ENCODE measurements at places on chromosomes 12 and 14.
A peak's percentile ranks its signal among the peaks of the same experiment; 100 is the strongest.

DNA sequence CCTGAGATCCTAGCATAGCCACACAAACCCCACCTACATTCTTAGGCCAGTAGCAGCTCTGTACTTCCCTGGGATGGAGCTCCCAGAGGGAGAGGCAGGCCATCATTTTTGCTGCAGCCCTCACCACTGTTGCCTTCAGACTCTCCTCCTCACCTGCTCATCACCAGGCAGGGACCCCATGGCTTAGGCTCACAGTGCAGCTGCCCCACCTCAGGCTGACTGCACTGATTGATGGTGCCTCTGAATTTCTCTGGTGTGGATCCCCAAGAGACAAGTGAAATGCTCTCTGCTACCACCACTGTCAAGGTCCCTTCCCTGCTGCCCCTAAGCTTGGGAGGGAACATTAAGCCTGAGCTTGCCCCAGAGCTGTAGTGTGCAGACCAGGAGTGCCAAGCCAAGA is 76.2 kb downstream of the TMTC3 start:
- no peak for DNase-seq

DNA sequence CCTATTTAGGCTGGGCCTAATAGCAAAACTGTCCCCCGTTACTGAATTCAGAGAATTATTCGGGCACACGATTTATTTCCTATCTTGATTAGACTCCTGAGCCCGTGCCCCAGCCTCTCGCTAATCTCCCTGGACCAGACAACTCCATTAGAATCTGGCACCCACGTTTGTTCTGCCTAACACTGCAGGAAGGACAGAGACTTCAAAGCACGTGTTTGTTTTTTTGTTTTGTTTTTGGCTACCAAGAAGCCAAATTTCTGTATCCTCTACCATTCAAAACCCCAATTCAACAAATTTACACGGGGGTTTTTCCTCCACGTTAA is 4.8 kb downstream of the USP44 start:
- no peak for DNase-seq

DNA sequence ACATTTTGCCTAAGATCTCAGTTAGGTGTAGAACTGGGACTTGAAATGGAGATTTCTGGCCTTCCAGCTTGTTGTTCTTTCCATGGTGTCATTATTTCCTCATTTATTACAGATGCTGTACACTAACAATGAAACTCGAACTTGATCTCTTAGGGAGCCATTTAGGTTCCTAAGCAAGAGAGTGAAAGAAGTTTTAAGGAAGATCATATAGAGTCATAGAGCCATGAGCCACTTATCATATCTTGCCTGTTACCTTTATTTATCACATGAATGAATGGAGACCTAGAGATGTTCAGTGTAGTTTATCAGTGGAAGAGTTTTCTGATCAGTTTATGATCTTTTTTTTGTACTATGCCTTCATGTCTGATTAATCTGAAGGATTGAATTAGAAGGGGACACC is 9.9 kb downstream of the HELB start:
- DNase-seq: no peak

- DNase-seq: no peak
Measured at GRCh38 chr14:28308734-28309133, 457.9 kb upstream of the FOXG1 start.

- DNase-seq: no peak
Measured at GRCh38 chr12:109753054-109753401, 39.4 kb downstream of the FAM222A start.

- DNase-seq: peak; percentile 22
Measured at GRCh38 chr12:19894050-19894449, 454.8 kb downstream of the AEBP2 start.

DNA sequence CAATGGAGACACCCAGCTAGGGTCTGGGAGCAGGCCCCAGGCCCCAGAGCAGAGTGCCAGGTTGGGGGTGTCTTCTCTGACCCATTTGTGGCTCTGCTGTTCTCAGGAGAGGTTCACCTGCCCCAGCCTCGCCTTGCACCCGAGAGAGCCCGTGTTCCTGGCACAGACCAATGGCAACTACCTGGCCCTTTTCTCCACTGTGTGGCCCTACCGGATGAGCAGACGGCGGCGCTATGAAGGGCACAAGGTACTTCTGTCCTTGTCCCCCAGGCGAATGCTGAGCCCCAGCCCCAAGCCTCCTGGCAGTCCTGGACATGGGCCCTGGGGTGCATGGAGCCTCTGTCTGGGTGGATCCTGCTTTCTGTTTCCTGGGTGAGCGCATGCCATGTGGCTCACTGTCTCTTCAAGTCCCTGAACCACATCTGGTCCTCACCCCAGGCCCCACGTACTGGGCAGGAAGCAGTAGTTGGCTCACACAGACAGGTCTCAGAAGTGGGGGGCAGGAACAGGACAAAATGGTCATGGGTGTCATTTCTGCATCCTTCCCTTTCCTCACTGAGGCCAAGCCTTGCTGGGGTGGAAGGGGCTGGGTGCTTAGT is 58.2 kb downstream of the BEGAIN start:
- no peak for DNase-seq

DNA sequence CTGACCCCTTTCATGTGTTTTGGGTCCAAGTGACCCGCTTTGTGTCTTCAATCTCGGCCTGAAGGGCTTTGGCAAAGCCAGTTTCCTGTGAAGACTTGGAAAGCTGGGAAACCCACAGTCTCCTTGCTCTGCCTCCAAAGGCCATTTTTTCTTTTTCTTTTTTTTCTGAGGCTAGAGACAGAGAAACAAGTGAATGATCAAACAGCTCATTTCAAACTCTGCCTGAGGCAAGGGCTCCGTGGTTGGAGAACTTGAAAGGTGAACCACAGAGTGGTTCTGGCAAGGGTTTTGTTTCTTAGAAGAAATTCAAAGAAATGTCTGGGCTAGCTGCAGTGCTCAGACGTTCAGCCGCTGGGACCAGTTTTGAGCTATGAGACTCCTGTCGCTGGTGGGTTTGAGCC is 62.7 kb downstream of the ERH start:
- DNase-seq: no peak

GRCh38 chr14:105913221-105913620 is 386.8 kb downstream of the TMEM121 start:
- DNase-seq: no peak

GRCh38 chr12:51813931-51814310 is 34.6 kb downstream of the FIGNL2 start:
- DNase-seq: no peak
